ENCODE measurements at places on chromosomes 12 and 14. TPM values are rescaled to one million over a fixed set of nuclear protein-coding genes. Genes with fewer than 3 reads are reported as not detected.

Gene ATP5MC2
- total RNA-seq: 95.9 TPM

Gene RPS26
- total RNA-seq: 162 TPM

Gene FOXN4
- not detected for total RNA-seq

Gene BMAL2
- total RNA-seq: 21.7 TPM

Gene WDHD1
- total RNA-seq: 9.4 TPM

Gene MYL2
- not detected for total RNA-seq

Gene ERG28
- 7.2 TPM for total RNA-seq

Gene APOF
- not detected for total RNA-seq

Gene HOXC4
- total RNA-seq: 3.3 TPM

Gene C12orf50
- not detected for total RNA-seq

Gene ACIN1
- total RNA-seq: 90.5 TPM

Gene COX14
- 29.8 TPM for total RNA-seq

Gene HHIPL1
- total RNA-seq: 12.3 TPM

Gene ERP29
- total RNA-seq: 77.4 TPM

Gene NKX2-8
- total RNA-seq: not detected

Gene DHRS2
- total RNA-seq: 0.29 TPM

Gene TROAP
- 2.5 TPM for total RNA-seq

Gene EEA1
- 32.9 TPM for total RNA-seq

Gene CLEC4D
- not detected for total RNA-seq

Gene STXBP6
- 5.8 TPM for total RNA-seq

Gene PTCSC3
- total RNA-seq: not detected

Gene AKAP5
- total RNA-seq: 0.59 TPM

Gene ANKRD9
- total RNA-seq: 15.6 TPM

Gene OLR1
- under 0.01 TPM for total RNA-seq

Gene KITLG
- total RNA-seq: 62.5 TPM

Gene ANHX
- total RNA-seq: not detected

Gene TMCC3
- 0.36 TPM for total RNA-seq

Gene SERPINA12
- not detected for total RNA-seq

Gene TAS2R43
- total RNA-seq: not detected

Gene SRRM4
- not detected for total RNA-seq

Gene TSHR
- not detected for total RNA-seq

Gene C1R
- 313 TPM for total RNA-seq

Gene ADCY4
- total RNA-seq: 17.7 TPM

Gene KRT6C
- not detected for total RNA-seq

Gene TSPAN19
- not detected for total RNA-seq

Gene TPPP2
- not detected for total RNA-seq

Gene TAMALIN
- total RNA-seq: 4.7 TPM

Gene CCDC177
- total RNA-seq: not detected

Gene PLBD1
- 4.7 TPM for total RNA-seq

Gene LRFN5
- under 0.01 TPM for total RNA-seq

Gene IQSEC3
- total RNA-seq: not detected

Gene NOPCHAP1
- total RNA-seq: 4.4 TPM

Gene PLD4
- not detected for total RNA-seq

Gene CCDC175
- total RNA-seq: not detected

Gene CPSF6
- total RNA-seq: 24.5 TPM

Gene COA8
- total RNA-seq: 24.6 TPM

Gene OR6C2
- total RNA-seq: not detected

Gene GALNT9
- total RNA-seq: 1.2 TPM
